ENCODE measurements at places on chromosomes 5 and 9.

- DNase-seq: no peak
Observed at GRCh38 chr9:110157823-110158664, 49.9 kb downstream of the C9orf152 start.

GRCh38 chr9:102069969-102070368 lies 331.5 kb upstream of the GRIN3A start:
- no peak for DNase-seq

GRCh38 chr5:81233080-81233634 lies at the start of gene CKMT2:
Gene CKMT2, plus strand, starts transcription at chr5:81233322. Its CDS starts 17,811 bp downstream, at chr5:81251133.
- no peak for DNase-seq

GRCh38 chr9:137317718-137318511 lies 15.8 kb upstream of the NRARP start:
- no peak for DNase-seq

DNA sequence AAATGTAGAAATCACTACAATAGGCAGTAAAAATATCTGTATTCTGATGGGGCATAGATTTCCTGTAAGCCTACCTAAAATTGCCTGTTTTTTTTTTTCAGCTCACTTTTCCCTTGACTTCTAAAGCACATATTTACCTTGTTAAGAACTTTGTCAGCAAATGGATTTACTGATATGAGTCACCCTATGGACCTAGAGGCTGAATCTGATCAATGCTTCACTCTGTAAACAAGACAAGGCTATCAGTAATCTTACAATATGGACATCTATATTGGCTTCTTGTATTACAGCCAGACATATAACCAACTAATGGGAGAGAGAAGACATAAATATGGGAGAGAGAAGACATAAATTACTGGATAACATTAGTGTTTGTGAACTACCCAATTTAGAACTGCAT lies 792.7 kb upstream of the CHD1 start:
- DNase-seq: no peak

- DNase-seq: no peak
Observed at GRCh38 chr5:122523776-122524175, 211.7 kb downstream of the SNCAIP start.

GRCh38 chr9:129324808-129325502 lies 146.9 kb upstream of the IER5L start:
- no peak for DNase-seq

GRCh38 chr5:101018299-101018698 lies 115.2 kb upstream of the ST8SIA4 start:
- no peak for DNase-seq

DNA sequence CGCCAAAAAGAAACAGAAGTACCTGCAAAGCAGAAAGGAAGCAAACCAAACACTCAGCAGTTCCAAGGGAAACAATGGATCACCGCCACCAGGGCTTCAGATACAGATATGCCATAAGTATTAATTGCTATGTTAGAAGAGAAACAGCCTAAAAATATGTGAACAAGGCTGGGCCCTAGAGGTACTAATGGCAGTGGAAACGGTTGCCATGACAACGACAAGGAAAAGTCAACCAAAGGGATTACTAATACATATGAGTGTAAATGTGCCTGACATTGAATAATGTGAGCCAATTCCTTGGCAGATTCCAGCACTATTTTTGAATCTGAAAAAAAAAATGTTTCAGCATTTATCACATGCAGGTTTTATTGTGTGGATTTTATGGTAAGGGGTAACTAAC lies 75.0 kb downstream of the CAVIN4 start:
- no peak for DNase-seq

DNA sequence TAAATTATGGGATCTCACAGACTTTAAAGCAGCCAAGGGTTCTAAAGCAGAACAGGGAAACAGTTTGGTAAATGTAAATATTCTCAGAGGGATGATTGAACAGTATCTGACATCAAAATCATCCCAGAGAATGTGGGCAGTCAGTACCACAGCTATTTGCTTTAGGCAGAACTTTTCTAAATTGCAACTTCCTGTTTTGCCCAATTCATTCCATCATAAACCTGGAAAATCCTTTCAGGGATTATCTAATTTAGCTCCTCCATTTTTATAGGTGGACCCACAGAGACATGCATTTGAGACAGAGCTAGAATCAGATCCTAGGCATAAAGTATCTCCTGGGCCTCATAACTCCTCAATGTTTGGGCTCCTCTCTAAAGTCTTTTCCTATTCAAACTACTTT lies 12.4 kb downstream of the NR6A1 start:
- no peak for DNase-seq

DNA sequence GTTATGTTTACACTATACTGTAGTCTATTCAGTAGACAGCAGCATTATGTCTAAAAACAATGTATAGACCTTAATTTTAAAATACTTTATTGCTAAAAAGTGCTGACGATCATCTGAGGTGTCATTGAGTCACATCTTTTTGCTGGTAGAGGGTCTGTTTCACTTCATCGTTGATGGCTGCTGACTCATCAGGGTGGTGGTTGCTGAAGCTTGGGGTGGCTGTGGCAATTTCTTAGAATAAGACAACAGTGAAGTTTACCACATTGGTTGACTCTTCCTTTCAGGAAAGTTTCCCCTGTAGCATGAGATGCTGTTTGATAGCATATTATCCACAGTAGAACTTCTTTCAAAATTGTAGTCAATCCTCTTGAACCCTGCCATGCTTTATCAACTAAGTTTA lies 150.3 kb downstream of the FBXL7 start:
- no peak for DNase-seq

DNA sequence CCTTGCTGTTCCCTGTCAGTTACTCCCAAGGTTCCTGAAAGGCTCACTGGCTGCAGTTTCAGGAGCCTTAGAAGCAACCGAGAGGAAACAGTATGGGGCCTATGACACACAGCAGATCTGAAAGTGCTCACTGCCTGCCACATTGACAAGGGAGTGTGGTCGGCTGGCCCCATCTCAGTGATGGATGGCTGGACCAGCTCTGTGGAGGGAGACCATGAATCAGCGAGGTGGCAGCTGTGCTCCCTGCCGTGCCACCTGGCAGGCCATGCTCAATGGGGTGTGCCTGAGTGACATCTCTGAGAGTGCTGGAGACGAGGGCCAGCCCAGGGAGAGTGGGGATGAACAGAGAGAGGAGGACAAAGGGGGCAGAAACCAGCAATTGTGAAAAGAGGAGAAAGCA lies 49.1 kb downstream of the DOCK2 start:
- no peak for DNase-seq

DNA sequence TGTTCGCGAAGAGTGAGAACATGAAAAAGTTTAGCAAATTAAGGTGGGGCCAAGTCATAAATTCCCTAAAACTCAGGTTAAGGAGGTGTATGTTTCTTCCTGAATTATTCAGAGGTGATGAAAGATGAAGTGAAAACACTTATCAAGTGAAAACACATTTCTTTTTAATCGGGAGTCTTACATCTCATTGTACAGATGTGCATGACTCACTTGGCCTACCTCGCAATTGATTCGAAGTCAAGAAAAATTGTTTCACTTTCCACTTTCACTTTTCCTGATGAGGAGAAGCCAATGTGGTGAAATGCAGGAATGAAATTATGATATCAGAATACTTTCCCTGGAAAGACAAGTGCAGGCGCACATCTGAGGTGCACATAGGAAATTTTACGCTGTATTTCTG lies 78.7 kb downstream of the SLC25A46 start:
- DNase-seq: no peak

GRCh38 chr5:179793468-179794139 lies at the start of gene LTC4S:
Gene LTC4S, plus strand, starts transcription at chr5:179793986. Its CDS starts 95 bp downstream, at chr5:179794081.
- no peak for DNase-seq

GRCh38 chr5:59562756-59563389 lies 330.7 kb downstream of the PDE4D start:
- DNase-seq: peak; percentile 59

DNA sequence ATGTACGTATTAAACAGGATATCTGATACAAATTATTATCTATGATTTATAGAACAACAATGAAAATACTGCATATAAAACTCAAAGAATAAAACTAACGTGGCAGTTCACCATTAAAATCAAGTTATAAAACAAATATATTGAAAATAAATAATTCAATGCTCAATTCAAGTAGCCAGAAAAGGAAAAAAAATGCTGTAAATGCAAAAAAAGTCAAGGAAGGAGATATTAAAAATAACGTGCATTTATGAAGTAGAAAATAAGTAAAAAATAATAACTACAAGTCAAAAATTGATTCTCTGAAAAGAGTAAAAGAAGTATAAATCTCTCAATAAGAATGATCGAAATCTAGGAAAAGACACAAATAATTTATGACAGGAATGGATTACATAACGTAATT lies 460.5 kb upstream of the CD180 start:
- DNase-seq: no peak

DNA sequence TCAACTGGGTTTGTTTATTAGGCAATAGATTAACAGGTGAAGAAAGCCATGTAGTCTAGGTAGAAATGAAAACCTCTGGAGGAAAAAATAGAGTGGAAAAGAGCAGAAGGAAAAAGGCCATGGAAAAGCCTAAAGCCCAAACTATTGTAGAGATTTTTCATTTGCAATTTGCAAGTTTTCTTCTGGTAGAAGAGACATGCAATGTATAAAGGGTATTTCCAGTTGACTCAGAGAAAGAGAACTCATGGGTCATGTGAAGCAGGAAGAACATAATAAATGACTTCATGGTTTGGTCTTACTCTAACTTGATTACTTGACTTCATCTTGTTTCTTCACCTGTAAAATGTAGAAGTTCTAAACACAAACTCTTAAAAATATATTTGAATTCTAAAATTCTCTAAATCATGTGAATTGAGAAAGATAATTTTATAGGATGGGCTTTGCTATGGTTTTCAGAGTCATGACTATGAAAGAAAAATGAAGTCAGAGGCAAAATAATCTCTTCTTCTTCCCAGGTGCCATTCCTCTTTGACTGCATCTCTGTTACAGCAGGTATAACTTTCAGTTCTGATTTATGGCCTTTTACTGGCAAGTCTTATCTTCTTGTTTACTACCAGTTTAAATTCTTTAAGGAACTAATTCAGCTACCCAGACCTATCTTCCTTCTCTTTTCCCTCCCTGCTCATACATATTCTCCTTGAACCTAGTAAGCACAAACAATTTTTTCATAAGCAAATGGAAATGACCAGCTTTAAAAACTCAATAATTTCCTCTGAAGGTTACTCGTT lies 47.7 kb upstream of the TMC1 start:
- DNase-seq: peak; percentile 34

GRCh38 chr9:130940027-130940549 lies 1.0 kb upstream of the FIBCD1 start:
- DNase-seq: no peak

DNA sequence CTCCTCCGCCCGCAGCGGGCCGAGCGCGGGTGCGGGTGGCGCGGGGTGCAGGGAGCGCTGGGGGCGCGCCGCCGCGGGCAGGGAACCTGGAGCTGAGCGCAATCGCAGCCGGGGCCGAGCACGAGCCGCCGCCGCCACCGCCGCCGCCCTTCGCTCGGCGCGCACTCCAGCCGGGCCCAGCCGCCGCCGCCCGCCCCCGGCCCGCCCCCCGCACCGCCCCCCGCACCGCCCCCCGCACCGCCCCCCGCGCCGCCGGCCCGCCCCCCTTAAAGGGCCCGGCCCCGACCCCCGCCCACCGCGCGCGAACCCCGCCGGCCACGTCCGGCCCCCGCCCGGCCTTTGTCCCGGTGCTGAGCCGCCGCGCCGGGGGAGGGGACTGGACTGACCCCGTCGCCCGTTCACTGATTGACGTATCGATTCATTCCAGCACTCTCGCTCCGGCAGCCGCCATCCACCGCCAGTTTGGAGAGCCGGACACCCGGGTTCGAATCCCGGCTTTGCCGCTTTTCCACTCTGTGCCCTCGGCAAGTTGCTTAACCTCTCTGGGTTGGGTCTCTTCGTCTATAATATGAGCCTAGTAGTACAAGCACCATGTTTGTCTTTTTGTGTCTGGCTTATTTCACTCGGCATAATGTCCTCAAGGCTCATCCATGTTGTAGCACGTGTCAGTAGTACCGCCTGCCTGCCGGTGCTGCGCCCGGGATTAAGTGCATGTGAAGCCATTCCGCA lies at the start of gene SH3PXD2B:
TSS of gene SH3PXD2B (minus strand) at position 168 of the 729 bp plus-strand sequence. CDS start 173 bp downstream, outside the sequence.
- no peak for DNase-seq

DNA sequence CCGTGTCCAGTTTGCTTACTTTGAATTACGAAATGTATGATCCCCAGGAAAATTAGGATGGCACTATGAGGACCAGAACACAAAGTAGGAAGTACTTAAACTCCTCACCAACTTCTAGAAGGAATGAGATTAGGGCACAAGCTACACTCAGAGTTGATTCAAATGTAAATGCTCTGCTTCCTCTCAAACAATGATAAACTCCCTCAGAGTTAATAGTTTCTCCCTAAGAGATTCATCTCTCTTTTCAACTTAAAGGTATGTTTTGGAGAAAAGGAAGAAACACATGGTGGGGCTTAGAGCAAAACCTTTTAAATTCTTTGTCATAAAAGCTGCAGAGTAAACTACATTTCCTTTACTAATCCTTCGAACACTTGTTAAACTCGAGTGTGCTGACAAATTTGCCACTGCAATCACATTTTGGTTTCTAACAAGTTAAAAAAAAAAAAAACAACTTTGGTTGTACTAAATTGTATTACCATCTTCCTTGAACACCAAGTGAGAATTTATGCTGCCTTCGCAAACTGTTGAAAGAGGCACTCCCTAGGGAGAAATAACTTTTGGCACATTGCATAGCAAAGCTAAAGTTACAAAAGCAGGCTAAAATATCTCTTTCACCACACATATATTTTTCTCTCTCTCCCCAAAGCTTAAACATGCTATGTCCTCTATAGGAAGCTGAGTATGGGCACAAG lies 66.6 kb downstream of the DENND1A start:
- no peak for DNase-seq

GRCh38 chr5:57700484-57700883 lies 217.9 kb upstream of the ACTBL2 start:
- no peak for DNase-seq

GRCh38 chr5:87499478-87500410 lies 87.0 kb upstream of the CCNH start:
- no peak for DNase-seq

DNA sequence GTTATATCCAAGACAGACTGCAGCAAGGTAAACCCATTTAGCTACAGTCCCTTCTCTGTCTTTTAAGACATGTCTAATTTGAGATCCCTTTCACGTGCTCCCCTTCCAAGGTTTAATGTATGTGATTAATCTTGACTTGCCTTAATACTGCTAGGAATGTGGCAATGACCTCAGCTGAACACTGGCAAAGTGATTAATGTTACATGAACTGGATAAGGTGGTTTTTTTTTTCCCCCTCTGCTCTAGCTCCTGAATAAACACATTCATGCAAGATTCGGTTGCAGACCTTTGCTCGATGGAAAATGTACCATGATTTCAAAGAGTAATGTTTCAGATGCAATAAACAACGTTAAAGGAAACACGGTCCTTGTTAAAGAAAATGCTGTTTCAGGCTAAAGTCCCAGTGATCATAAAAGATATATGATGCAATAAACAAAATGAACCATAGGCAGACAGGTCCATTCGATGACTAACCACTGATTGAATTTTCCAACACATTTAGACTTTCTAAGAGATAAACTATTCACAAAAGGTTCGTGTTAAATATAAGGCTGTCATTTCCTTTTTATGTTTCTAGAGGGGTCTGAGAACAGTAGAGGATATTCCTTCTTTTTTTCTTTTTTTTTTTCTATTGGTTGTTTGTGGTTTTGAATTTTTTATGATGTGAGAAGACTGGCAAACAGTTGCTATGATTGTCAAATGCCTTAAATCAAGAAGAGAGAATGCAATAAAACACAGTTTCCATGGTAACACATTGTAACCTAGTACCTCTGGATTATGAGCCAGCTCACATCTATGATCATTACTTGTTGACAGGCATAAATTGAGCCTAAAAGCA lies 44.7 kb upstream of the ZNF608 start:
- no peak for DNase-seq
